Left forelimb (tissue), 1 donor: ENCODE measurements at places on chromosomes 7 and 10.

- no peak for DNase-seq
Measured at GRCh38 chr10:28812384-28813372, 135.4 kb downstream of the BAMBI start.

DNA sequence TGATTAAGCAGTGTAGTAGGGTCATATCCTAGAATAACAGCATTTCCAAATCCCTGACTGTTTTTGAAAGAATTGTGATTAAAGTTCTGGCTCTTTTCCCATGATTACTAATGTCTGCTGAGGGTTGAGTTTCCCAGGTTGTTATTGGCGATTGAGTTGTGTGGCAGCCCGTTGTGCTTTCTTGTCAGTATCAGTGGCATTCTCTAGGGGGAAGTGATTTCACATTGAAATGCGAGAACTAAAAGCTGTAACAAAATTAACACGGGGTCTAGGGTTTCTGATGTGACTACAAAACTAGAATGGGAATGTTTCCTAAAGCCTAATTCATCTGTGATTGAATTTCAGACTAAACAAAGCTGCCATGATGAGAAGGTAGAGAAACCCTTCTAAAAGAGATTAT, 349.4 kb downstream of the EXOC4 start:
- DNase-seq: no peak

DNA sequence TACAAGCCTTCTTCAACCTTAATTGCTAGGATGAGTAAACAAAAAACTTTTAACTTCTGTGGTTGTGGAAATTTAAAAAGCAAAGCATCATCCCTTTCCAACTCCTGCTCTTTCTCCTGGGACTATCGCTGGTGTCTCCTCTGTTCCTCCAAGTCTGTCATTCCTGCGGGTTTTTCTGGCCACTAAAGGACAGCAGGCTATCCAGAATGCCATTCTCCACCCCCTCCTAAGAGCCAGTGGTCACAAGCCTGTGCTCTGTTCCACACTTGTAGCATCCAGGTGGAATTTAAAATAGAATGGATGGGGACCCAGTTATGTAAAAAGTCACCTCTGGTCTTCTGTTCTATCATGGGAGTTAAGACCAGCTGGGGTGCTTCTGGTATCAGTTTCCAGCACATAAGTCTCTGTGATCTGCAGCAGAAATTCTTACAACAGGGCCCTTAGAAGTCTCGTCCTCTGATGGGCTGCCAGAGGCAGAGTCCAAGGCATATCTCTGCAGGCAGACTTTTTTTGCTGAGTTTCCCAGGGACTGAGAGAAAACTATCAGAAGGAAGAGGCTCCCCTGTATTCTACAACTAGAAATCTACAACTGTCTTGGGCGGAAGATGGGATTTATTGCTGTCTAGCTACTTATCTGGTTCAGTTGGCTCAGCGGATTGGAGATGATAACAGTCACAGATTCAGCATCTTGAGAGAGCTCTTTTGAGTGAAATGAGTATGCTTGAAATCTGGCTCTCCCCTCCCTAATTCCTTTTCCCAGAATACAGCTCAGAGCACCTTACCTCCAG, 5.1 kb upstream of the WNT16 start:
- DNase-seq: no peak

GRCh38 chr7:130417213-130417612, 23.6 kb downstream of the CEP41 start:
- DNase-seq: no peak

GRCh38 chr7:108322925-108323832, 133.1 kb downstream of the NRCAM start:
- DNase-seq: no peak

DNA sequence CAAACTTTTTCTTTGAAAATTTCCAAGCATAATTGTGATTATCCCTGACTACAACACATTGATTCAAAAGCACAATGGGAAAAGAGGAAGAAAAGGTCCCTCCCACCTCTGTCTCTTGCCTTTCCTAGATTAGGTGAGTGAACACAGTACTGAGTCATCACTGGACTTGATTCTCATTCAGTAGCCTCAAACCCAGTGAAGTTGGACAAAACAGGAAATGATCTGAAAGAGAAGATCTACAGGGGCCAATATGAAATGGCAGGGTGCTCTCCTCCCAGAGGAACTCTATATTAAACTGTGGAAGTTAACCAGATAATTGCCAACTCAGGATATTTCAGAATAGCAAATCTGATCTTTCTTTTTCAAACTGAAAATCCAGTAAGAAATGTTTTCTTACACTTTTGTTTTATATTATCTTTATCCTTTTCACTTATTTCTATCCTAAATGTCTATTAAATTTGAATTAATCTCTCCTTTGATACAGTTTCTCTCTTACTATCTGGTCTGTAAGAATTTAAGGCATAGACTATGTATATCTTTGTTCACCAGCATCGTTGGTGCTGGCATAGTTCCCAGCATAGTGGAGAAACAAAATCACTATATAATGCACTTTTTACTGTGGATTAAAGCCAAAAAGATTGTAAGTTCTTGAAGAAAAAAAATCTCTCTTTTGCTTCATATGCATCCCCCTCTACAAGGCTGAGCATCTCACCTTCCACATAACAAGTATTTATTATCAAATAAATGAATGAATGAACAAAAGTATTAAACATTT, 41.4 kb upstream of the IKZF1 start:
- DNase-seq: no peak

DNA sequence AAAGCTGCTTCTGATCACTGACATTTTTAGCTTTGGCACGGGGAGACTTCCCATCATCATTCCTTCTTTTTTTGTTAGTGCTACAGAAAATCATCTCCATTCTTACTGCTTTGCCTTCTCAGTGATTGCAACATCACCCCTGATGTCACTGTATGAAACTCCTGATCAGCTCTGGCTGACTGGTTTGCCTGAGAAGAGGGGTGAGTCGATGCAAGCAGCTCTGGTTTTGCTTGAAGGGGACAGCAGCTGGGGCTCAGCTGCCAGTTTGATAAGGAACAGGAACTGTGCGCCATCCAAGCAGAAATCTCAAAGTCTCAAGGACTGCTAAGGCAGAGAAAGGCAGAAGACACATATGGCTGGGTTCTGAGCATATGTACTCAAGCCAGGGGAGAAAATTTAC, 808.5 kb upstream of the CELF2 start:
- DNase-seq: no peak

GRCh38 chr10:103696411-103697145, 158.8 kb downstream of the SH3PXD2A start:
- DNase-seq: no peak

- DNase-seq: no peak
Measured at GRCh38 chr10:96918214-96919002, 86.3 kb downstream of the LCOR start.

- no peak for DNase-seq
Measured at GRCh38 chr7:135194494-135195095, 16.7 kb downstream of the WDR91 start.

DNA sequence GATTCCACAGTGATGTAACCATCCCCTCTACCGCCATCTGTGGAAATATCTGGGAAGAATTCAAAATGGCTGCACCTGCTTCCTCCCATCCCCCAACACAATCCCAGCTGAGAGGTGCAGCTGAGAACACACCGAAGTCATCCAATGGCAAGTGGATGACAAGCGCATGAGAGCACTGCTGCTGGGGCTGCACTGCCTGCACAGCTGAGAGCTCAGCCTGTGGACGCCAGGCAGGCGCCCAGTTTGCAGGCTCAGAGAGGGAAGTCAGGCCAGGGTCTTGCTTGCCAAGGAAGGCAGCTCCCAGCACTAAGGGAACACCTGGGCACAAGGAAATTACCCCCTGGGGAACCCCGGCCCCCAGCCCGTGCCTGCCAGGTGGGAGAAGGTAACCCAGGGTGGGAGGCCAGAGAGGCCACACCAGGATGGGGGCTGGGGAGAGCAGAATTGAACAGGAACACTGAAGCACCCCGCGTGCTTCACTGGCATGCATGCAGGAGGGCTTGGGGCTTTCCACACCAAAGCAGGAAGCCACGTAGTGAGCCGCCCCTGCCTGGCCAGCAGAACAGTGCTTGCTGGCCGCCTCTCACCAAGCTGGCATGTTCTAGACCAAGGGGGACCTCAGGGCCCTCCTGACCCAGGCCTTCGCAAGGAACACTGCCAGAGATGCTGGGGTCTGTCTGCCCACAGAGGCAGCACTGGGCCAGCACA, 46.2 kb downstream of the FAM53B start:
- DNase-seq: no peak

GRCh38 chr7:7701527-7701926, 16.9 kb downstream of the RPA3 start:
- no peak for DNase-seq

- peak; percentile 74 for DNase-seq
Measured at GRCh38 chr7:1665549-1666316, 4.3 kb upstream of the ELFN1 start.

DNA sequence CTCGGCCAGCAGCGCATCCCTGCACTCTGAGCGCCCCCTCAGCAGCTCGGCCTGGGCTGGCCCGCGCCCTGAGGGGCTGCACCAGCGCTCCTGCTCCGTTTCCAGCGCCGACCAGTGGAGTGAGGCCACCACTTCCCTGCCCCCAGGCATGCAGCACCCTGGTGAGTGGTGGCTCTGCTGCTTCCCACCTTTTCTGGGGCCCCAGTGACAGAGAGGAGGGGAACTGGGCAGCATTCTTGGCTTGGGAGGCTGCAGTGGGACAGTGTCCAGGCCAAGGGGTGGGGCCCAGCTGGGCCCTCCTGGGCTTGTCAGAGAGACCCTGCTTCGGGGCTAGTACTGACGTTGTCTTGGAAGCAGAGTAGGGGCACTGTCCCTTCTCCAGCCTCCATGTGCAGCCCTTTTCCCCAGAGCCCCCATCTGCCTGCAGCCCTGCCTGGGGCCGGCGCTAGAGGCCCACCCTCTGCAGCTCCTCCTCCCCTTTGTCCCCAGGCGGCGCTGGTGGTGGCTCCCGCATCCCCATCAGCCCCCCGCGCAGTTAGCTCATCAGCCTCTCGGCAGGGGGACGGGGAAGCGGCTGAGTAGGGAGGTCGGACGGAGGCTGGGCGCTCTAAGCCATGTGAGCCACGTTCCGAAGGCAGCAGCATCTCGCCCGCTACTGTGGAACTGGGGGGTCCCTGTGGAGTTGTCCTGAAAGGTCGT, 29.2 kb downstream of the GBX1 start:
- peak; percentile 68 for DNase-seq

- DNase-seq: no peak
Measured at GRCh38 chr10:20963721-20964595, 66.8 kb upstream of the NEBL start.

- DNase-seq: no peak
Measured at GRCh38 chr10:99941942-99942820, 67.6 kb downstream of the DNMBP start.

DNA sequence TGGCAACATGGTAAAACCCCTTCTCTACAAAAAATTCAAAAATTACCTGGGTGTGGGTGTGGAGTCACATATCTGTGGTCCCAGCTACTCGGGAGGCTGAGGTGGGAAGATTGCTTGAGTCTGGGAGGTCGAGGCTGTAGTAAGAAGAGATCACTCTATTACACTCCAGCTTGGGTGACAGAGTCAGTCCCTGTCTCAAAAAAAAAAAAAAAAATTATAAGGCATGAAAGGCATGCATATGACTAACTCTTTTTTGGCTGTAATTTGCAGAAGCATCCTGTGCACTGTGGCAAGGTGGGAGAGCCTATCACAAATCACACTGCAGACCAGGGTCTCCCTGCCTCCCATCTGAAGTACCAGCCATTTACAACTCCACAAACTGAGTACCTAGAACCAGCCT, 14.1 kb upstream of the MYPN start:
- DNase-seq: no peak

GRCh38 chr10:129333706-129334105, 133.3 kb upstream of the MGMT start:
- DNase-seq: peak; percentile 18

DNA sequence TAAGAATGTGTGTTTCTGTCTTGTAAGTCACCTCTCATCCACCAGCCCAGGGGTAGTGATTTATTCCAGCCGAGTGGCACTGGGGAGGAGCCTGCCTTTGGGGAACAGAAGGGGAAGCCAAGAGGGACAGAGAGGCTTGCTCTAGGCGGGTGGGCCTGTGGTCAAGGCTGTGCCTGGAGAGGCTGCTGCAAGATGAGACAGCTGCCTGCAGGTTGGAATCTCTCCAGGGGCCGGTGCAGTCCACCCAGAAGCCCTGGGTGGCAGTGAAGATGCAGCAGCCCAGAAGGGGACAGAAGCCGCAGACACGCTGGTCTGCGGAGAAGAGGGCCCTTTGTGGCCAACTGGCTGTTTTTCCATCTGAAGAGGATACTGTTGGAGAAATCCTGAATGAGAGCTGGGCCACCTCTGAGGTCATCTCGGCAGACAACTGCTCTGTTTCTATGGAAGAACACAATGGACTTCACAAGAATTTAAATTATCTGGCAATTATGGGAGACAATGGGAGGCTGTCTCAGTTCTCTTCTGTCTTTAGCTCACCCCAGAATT, 175.7 kb downstream of the GFRA1 start:
- no peak for DNase-seq

- DNase-seq: no peak
Measured at GRCh38 chr7:135262623-135263320, 29.1 kb downstream of the STRA8 start.

- DNase-seq: no peak
Measured at GRCh38 chr7:43824963-43825362, 44.4 kb downstream of the MRPS24 start.

DNA sequence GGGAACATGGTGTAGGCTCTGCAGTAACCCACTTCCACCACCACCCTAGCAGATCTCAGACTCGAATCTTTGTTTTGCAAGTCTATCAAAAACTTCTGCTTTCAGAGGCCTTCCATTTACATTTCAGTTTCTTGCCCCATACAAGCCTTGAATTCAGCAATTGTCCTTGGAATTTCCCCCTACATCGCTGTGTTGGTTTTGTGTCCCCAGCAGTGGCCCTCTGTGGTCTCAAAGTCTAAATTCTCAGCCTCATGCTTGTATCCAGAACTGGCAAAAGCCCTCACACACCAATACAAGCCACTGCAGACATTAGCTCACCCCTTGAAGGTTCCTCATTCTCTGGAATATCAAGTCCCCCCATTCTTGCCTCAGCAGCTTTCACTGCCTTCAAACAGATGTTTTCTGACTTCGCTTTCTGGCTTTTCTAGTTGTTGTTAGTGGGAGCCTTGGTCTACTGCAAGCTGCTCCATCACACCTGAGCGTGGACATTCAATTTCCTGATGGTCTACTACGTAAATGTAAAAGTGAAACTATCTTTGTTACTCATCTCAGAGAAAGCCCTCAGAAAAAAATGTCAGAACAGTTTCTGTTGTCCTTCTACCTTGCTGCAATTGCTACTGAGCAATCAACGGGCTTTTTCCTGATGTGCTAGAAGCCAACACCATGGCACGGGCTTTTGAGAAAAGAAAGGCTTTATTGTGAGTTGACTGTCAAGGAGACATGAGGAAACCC, 1.8 kb upstream of the NUB1 start:
- DNase-seq: no peak
